ENCODE measurements at places on chromosomes 4 and X.

DNA sequence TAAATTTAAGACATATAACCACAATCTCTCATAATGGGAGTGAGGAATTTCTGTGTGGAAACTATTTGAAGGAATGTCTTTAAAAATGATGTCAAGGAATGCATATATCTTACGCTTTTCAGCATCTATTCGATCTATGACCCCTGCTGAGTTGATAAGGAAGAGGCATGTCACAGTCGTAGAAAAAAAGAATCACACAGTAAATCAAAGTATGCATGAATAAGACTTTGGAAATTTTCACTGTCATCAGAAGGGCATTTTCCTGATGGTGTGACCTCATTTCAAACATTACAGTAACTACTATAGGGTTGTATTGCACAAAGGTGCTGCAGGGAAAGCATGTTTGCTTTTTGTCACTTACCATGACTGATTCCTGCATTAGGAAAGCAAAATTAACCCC is 41.5 kb downstream of the REELD1 start:
- DNase-seq = no peak

DNA sequence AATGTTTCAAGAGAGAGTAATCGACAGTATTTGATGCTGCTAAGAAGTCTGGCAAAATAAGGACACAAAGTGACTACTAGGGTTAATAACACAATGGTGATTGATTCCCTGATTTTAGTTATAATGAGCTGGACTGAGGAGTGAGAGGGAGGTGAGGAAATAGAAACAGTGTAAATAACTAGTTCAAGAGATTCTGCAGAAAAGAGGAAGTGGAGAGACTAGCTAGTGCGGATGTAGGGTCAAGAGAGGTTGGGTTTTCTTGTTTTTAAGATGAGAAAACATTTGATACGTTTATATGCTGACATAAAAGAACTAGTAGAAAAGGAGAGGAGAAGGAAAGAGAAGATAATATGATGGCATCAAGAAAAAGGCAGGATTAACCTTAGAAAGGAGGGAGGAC is 12.2 kb upstream of the TRPC5 start:
- DNase-seq = no peak

GRCh38 chrX:7086384-7086783 is 61.1 kb upstream of the STS start:
- no peak for DNase-seq

- no peak for DNase-seq
Measured at GRCh38 chr4:89259301-89260028, 48.1 kb downstream of the GPRIN3 start.

GRCh38 chrX:64427787-64428186 is 32.5 kb upstream of the MTMR8 start:
- DNase-seq = no peak

GRCh38 chr4:124202099-124202498 is 510.4 kb downstream of the ANKRD50 start:
- no peak for DNase-seq

Data from CD4-positive, alpha-beta T cell treated with Interleukin-6 at 100 ng/mL for 8 hours (primary cell).